DMS79 (cell line): ENCODE measurements at places on chromosomes 1 and 21.
A peak's percentile ranks its signal among the peaks of the same experiment; 100 is the strongest.

DNA sequence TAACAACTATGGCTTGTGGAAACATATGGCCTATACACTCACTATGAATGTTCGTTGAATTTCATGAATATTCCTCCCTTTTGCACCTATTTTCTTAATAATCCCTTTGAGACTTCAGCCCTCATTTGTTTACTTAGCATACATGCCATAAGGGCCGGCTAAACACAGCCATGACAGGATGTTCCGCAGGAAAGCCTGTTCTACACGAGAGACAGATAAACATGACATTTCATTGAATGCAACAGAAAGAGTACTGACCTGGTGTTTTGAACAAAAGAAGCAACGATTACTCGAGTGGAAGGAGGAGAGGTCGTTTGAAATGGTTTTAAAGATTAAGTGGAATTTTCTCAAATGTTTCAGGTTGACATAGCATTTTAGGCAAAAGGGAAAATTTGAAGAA, 459.5 kb upstream of the CXADR start:
- no peak for DNase-seq

DNA sequence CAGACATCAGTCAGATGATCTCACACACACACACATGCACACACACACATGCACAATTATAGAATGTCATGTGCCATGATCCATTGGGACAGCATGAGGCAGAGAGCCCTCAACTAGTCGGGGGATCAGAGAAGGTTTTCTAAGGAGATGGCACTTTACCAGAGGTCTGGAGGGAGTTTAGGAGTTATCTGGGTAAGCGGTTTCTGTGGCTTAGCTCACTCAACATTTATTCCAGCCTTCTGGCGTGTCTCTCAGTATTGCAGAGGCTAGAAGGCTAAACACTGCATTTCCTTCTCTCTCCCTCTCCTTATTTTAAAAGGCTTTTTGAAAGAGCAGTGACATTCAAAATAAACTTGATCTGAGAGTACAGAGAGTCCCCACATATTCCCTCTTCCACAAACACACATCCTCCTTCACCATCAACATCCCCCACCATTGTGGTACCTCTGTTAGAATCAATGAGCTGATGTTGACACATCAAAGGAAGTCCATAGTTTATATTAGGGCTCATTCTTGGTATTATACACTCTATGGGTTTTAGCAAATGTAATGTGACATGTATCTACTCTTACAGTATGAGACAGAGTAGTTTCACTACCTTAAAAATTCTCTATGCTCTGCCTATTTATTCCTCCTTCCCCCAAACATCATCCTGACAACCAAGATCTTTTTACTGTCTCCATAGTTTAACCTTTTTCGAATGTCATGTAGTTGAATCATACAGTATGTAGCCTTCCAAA, 9.0 kb upstream of the PLA2G2A start:
- no peak for DNase-seq

DNA sequence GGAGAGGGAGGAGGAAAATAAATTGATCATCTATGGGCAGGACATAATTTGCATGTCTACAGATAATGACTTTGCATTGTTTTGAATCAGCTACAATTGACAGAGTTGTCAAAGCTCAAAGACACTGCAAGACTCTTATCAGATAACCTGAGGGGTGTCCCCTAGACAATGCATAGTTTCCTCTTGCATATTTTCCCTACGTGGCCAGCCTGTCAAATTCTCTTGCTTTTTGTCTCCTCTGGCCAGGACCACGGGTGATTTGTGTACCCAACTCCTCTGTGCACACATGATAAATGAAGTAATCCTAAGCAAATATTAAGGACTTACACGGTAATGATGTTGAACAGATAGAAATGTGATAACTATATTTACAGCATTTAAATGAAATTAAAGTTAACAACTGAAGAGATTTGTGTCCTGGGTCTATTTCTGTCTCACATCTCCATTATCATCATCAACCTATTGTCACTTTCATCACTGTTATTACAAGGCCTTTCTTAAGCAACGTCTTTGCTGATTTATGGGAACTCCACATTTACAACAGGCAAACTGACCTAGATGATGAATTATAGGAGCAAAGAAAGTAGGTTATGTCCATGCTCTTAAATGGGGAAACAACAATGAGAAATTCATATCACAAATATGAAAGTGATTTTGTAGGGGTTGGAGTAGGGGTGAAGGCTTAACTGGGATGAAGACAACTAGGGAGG, 18.8 kb downstream of the BATF3 start:
- DNase-seq, result no peak

GRCh38 chr21:34704119-34704518, 35.3 kb downstream of the CLIC6 start:
- no peak for DNase-seq

- no peak for DNase-seq
These were observed 7.8 kb downstream of the TNFRSF18 start for GRCh38 chr1:1198423-1199140.

DNA sequence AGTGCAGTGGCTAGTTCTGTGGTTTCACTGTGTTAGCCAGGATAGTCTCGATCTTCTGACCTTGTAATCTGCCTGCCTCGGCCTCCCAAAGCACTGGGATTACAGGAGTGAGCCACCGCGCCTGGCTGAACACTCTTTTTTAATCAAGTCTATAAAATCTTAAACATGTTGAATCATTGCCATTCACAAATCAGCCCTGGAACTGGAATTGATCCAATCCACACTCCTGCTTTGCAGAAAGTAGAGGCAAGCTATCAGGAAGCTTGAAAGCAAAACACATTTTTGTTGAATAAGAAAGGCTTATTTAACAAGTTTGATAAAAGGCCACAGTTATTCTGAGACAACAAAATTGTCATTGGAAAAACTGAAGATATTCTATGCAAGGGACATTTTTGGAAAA, 18.3 kb upstream of the EFHD2 start:
- DNase-seq, result no peak

GRCh38 chr1:25875154-25875855, at the start of gene PAQR7:
Gene PAQR7, minus strand, starts transcription at chr1:25875708. Its CDS starts 11,869 bp downstream, at chr1:25863839.
- peak; percentile 55 for DNase-seq

DNA sequence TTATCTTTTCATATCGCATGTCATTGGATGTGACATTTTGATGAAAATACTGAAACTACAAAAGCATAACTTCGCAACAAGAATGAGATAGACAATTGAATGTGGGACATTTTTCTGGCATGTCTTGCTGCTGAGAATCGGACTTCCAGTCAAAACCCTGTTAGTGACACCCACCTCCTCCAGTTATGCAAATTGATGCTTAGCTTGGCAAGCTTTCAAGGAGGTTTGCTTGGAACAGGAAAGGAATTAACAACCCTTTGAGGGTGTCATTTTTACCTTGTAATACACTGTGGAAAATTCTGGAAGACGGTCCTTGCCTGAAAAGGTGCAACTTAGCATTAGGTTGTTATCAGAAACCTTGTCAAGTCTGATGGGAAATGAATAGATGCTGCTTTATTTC, 38.8 kb upstream of the FAM3B start:
- no peak for DNase-seq

DNA sequence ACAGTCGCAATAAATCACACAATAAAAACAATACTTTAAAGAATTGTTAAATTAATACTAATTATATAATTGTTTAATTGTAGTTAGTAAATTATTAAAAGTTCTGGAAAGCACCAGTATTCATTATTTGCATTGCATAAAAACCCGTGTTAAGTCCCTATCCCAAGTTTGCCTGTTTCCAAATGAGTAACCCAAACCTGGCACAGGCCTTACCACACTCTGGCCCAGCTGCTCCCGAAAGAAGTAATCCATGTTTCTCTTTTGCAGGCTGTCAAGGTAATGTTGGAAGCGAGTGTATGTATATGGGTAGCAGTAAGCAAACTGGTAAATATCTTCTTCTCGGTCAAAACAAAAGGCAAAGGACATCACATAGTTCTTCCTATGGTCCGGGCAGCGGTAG, 268.7 kb upstream of the BEND5 start:
- DNase-seq, result no peak

GRCh38 chr1:104780470-104781078, 1030.9 kb downstream of the AMY1C start:
- no peak for DNase-seq

DNA sequence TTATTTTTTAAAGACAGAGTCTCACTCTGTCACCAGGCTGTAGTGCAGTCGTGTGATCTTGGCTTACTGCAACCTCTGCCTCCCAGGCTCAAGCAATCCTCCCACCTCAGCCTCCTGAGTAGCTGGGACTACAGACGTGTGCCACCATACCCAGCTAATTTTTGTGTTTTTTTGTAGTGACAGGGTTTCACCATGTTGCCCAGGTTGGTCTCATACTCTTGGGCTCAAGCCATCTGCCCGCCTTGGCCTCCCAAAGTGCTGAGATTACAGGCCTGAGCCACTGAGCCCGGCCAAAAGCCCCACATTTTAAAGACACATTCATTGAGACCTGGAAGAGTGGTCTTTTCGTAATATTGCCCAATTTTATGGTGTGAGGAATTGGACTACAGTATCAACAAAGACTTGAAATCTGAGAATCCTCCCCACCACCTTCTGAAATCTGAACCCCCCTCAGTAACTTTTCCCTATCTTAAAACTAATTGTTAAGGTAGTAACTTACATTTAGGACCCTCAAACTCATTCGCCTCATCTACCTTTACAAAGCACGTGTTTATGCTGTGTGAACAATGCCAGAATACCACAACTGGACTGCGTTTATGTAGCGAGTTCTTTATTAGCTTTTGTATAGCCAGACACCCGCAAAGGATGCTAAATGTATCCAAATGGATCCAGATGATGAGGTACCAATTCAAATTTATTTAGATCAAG, 2.7 kb downstream of the ERRFI1 start:
- no peak for DNase-seq

DNA sequence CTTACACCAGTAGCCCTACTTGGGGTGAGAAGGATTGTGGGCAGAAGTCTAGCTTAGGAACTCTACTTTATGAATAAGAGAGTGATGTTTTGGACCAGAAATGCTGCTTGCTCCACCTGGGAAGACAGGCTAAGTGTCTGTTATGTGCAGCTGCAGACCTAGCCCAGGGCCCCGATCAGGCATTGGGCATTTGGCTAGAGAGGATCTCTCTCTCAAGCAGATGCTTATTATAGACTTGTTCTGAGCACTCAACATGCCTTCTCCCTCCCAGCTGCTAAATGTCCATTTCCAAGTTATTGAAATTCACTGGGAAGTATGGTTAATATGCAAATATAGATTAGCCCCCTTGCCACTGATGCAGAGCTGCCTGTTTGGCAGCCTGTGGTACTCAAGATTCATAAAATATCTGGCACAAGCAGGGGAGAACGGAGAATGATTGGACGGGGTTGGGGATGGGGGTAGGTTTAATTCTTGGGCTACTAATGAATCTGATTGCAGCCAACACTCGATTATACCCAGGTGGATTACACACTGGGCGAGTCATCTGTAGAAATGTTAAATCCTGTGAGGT, 115.9 kb downstream of the KCND3 start:
- no peak for DNase-seq

DNA sequence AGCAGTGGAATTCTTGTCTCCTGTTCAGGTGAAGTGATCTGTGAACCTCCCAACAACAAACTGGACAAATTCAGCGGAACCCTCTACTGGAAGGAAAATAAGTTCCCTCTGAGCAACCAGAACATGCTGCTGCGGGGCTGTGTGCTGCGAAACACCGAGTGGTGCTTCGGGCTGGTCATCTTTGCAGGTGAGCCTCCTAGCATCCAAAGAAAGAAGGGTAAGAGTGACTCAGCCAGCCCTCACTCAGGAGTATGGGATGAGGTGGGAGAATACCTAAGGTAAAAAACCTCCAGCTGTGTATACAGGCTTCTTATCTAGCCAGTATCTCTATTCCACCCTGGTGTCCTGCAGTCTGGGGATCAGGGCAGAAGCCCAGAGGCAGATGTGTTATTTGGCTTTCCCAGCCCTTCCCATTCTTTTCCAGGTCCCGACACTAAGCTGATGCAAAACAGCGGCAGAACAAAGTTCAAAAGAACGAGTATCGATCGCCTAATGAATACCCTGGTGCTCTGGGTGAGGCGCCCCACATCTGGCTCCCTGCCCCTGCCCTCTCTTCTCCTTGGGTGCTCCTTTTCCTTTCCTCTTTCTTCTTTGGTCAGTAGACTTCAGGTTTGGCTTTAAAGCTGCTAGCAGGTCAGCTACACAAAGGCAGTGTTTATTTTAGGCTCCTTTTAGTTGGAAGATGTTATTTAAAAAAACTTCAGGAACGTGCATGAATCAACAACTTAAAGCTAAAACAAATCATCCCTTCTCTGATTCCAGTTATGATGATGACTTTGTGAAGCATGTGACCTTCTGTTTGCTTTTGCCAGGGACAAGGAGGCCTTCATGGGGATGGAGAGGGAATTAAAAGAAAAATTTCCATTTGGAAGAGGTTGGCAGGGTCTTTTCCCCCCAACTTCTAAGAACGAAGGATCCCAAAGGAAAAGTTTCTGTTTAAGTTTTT, 9.0 kb downstream of the ATP8B2 start:
- DNase-seq, result no peak

DNA sequence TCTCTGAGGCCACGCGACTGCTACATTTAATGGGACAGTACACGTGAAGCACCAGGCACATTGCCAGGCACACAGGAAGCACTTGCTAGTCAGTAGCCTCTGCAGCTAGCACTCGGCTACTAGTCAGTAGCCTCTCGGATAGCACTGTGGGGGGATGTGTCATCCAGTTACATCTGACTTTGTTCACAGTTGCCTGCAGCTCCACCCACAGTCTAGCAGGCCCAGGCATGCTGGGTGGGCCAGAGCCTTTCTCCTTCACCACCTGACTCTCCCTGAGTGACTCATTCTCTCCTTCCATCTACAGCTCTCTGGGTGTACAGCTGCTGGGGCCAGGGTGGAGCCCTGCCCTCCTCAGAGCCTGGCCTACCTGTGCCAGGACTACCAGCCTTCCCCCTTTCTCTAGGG, 51.5 kb downstream of the PTPRF start:
- peak; percentile 95 for DNase-seq

DNA sequence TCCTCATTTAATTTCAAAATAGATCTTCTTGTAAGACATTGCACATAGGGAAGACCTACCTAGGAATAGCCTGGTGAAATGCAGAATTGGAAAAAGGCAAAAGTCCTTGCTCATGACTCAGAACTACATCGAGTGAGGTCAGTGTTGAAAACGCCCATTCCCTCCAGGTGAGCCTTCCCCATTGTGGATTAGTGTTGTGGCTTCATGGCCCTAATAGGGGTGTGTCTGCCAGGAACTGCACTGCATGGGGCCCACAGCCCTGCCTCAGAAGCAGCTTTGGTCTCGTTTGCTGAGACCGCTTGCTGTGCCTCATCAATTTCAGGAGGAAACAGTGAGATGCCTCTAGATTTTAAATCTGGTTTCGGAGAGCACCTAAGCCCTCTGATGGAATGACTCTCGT, 17.0 kb downstream of the TFF3 start:
- no peak for DNase-seq

DNA sequence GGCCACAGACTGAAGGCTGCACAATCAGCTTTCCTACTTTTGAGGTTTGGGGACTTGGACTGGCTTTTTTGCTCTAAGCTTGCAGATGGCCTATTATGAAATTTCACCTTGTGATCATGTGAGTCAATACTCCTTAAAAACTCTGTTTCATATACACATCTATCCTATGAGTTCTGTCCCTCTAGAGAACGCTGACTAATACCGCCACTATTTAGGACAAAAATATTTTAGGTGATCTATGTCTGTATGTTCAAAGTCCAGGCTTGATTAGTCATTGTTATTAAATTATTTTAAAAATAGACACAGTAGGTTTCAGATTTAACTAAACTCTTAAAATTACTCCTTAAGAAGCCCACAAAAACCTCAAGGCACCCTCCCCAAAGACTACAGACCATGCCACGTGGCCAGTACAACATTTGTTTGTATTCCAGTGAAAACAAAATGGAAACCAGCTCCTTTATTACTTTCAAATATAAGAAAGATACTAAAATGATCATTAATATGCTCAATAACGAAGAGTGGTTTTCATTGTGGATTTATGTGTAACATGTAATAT, 63.1 kb downstream of the TMPRSS15 start:
- DNase-seq, result no peak
